Activated naive CD4-positive, alpha-beta T cell (primary cell): ENCODE measurements at places on chromosomes 1 and 21.

GRCh38 chr1:56424744-56425493 lies 154.4 kb downstream of the PLPP3 start:
- DNase-seq = no peak

- no peak for DNase-seq
Observed at GRCh38 chr1:63368131-63368530, 704 bp downstream of the ALG6 start.

DNA sequence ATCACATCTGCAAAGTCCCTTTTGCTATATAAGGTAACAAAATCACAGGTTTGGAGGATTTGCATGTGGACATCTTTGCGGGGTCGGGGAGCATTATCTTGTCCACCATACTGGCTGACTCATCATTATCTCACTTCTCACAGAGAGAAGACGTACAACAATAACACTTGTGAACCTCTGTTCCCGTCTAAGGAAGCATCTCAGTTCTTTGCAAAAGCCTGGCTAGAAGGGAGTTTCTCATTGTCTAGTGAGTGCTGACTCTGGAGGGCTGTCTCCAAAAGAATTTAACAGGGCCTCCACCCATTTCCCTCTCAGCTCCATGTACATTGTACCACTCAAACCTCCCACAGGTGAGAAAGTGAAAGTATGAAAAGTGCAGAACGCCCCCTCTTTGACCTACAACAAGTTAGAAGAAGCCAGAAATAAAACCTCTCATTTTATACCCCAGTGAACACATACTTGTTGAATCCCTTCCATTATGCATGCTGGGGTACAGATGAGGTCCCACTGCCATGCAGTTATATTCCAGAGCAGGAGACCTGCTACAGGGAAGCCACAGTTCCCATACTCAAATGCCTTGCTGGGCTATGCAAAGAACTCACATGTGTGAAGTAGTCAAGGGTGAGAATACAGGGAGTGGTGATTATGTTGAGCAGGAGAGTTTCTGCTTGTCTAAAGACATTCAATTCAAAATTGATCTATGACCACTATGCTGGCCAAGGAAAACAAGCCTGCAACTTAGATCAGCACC lies 121.7 kb upstream of the PRDX6 start:
- no peak for DNase-seq

DNA sequence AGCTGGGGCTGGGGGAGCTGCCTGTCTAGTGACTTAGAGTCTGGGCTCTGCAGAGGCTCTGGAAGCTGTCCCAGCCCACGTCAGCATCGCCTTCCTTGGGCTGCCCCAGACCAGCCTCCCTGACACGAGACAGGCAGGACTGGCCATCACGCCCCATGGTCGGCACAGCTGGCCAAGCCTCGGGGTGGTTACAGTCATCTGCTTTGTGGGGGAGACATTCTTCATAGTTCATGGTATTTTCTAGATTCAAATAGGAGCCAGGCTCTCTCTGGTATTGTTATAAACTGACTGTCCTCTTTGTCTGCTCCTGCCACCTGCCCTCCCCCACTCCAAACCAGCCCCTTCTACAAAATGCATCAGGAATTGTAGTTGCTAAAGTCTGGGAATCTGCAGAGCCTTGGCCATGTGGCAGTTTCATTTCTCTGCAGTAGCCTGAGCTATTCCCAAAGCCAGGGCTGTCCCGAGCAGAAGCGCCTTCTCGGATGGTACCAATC lies 29.4 kb downstream of the OLFML2B start:
- no peak for DNase-seq

DNA sequence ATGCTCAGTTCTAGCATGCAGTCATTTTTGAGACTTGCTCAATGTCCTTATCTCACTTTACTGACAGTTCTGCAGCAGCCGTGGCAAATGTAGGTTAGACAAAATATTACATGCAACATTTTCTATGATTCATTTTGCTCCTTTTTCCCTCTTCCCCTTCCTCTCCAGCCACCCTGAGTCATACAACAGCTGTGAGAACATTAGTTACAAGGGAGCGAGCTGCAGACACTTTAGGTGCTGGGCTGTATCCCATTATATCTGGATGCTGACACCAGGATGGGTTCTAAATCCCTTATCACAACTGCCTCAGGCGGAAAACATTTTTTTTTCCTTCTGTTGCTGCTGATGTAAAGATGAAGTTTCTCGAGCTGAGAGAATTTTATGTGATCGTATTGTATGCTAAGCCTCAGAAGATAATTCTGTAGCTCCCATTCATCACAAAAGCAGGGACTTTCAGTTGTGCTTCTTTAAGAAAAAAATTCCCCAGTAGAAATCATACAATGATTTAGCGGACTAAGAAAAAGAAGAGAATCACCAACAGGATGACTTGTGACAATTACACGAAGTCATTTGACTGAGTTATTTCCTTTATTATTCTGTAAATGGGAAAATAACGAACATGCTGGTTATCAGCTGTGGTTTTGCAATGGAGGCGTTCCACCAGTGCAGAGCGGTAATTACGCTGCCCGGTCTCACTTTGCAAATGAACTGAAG lies 345.0 kb downstream of the DISC1 start:
- no peak for DNase-seq

DNA sequence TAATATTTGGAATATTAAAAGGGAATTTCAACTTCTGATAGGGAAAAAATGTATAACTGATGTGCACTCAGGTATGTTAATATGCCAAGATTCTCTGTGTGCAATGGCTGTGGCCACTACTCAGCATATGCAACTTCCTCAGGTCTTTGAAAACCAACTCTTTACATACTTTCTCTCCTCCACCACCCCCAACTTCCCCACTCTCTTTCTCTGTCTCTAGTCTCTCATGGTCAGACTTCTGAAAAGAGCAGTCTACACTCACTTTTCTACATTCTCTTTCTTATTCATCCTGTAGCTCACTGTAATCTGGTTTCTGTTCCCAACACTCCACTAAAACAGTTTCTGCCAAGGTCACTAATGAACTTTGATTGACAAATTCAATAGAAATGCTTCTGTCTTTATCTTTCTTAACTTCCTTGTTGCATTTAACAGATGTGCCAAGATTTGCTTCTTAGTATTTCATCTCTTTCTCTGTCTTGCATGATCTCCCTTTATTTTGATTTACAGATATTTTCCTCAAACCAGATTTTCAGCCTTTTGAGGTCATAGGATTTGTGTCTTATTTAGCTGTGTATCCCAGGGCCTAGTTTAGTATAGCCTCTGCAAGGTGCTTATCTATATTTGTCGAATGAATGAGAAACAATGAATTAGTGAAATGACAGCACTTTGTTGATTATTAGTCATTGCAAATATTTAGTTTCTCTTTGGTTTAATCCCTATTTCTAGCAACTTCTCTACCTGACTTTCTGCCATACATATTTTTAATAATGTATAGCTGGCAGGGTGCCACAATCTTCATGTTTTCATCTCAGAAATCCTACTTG lies 168.9 kb downstream of the LMO4 start:
- DNase-seq = no peak

DNA sequence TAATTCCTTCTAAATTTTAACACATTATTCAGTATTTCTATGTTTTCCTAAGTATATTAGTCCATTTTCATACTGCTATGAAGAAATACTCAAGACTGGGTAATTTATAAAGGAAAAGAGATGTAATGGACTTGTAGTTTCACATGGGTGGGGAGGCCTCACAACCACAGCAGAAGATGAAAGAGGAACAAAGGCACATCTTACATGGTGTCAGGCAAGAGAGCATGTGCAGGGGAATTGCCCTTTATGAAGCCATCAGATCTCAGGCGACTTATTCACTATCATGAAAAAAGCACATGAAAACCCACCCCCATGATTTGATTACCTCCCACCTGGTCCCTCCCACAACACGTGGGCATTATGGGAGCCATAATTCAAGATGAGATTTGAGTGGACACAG lies 15.6 kb downstream of the GBP5 start:
- DNase-seq = no peak

GRCh38 chr1:230112131-230112701 lies 45.2 kb downstream of the GALNT2 start:
- DNase-seq = no peak

GRCh38 chr1:173356191-173356762 lies 120.9 kb upstream of the PRDX6 start:
- no peak for DNase-seq

DNA sequence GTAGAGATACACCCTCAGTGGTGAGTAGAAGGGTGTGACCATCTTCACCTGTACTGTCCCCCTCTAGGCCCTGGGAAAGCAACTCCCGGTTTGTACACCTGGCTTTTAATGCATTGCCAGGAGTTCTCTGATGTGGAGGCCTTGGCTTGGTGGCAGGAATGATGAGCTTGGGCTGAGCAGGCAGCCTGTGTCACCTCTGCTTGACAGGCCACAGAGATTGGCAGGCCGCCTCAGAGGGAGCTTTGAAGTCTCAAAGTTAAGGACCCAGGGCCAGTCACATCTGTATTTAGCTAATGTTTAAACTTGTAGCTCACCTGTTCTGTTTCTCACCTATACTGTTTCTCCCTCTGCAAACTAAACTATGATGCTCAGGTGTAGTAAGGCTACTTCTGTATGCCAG lies 28.5 kb downstream of the HUNK start:
- DNase-seq = no peak

- no peak for DNase-seq
Observed at GRCh38 chr1:38474738-38475623, 384.6 kb downstream of the RRAGC start.
